ENCODE measurements at places on chromosomes 7 and 10. TPM values are rescaled to one million over a fixed set of nuclear protein-coding genes. Genes with fewer than 3 reads are reported as not detected.
A peak's percentile ranks its signal among the peaks of the same experiment; 100 is the strongest.

GRCh38 chr7:158026636-158027265, 560.9 kb downstream of the PTPRN2 start:
- H3K27me3 ChIP-seq = no peaks in the 10 kb centered on the region
- DNase-seq = no peak
- no peaks in the 10 kb centered on the region for H3K36me3 ChIP-seq

DNA sequence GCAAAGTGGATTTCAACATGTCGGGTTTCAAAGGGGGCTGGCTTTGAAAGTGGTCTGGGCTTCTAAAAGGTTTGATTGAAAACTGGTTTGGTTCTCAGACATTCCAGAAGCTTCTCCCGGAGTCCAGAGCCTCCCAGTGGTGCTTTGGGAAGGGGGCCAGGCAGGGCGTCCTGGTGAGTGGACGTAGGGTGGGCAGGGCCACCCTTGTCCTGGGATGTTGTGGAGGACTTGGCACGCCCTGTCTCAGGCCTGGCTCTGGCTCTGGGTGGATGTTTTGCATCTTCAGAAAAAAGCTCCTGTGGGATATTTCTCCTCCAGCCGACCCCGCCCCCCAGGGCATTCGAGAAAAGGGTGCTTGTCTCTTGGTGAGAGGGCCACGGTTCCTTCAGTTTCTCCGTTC, 31.2 kb downstream of the GRIFIN start:
- peaks cover 4% of the 10 kb centered on the region for H3K36me3 ChIP-seq
- no peaks in the 10 kb centered on the region for H3K27me3 ChIP-seq
- no peak for DNase-seq
- no peak overlapping the region for H3K27ac ChIP-seq

DNA sequence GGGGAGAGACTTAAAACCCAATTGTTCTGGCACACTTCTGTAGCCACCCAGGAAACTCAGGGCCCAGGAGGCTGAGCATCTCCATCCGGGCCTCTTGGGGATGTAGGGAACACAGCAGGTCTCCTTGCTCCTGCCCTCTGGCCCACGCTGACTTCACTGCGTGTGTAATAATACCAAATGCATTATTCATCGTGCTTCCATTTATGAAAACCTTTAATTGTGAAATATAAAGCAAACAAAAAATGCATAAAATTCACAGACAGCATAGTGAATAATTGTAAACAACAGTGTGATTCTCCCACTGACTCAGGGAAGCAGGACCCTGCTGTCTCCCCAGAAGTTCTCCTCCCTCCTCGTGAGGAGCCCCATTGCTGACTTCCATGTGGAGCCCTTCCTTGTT, 70.3 kb upstream of the SHH start:
- no peaks in the 10 kb centered on the region for H3K36me3 ChIP-seq
- no peaks in the 10 kb centered on the region for H3K4me1 ChIP-seq
- H3K4me3 ChIP-seq = no peak overlapping the region
- DNase-seq = no peak
- no peak overlapping the region for H3K27ac ChIP-seq
- peaks cover 3% of the 10 kb centered on the region for H3K27me3 ChIP-seq

GRCh38 chr10:7886056-7886455, 67.8 kb downstream of the TAF3 start:
- peaks cover 5% of the 10 kb centered on the region for H3K4me1 ChIP-seq
- no peak overlapping the region for H3K27ac ChIP-seq
- no peak for DNase-seq
- H3K4me3 ChIP-seq = no peak overlapping the region
- no peaks in the 10 kb centered on the region for H3K36me3 ChIP-seq
- H3K27me3 ChIP-seq = no peaks in the 10 kb centered on the region

DNA sequence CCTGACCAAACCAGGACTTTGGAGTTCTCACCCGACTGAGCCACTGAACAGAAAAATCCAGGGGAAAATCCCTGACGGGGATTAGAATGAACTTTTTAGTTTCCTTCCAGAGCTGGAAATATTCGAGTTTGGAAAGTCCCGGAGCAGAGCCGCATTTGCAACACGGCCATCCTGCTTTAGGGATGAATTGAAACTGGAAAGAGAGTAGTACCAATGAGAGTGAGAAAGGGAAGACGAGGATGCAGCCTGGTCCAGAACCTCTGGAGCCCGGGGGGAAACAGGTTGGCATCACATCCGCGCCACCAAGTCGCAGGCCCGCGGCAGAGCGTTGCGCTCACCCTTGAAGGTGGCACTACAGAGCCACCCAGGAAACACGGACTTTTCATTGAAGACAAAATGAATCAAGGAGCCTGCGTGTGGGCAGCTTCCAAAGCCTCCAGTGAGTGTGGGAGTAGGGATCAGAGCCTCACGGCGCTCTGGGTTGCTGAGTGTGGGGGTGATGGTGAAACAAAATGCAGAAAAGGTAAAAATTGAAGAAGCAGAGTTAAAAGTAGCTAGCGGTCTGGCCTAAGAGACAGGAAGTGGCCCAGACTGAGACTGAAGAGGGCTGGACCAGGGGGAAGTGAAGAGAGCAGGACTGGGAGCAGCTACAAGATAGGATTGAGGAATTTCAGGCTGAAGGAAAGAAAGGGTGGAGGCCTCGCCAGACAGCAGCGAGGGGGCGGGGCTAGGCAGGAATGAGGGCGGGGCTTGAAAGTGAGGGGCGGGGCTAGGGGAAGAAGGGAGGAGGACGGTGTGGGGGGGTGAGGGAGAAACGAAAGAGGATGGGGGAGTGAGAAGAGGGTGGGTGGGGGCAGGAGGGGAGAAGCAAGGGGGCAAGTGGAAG, 1.8 kb downstream of the SMURF1 start:
- peaks cover 2% of the 10 kb centered on the region for H3K36me3 ChIP-seq
- H3K4me1 ChIP-seq = peaks cover 35% of the 10 kb centered on the region
- DNase-seq = peak; percentile 85
- H3K27me3 ChIP-seq = peaks cover 1% of the 10 kb centered on the region
- peak overlapping the region; percentile 87 for H3K4me3 ChIP-seq
- peak overlapping the region; percentile 92 for H3K27ac ChIP-seq

GRCh38 chr10:110666673-110667072, 22.5 kb downstream of the RBM20 start:
- H3K27ac ChIP-seq = no peak overlapping the region
- H3K36me3 ChIP-seq = no peaks in the 10 kb centered on the region
- H3K4me3 ChIP-seq = no peak overlapping the region
- H3K4me1 ChIP-seq = peaks cover 5% of the 10 kb centered on the region

DNA sequence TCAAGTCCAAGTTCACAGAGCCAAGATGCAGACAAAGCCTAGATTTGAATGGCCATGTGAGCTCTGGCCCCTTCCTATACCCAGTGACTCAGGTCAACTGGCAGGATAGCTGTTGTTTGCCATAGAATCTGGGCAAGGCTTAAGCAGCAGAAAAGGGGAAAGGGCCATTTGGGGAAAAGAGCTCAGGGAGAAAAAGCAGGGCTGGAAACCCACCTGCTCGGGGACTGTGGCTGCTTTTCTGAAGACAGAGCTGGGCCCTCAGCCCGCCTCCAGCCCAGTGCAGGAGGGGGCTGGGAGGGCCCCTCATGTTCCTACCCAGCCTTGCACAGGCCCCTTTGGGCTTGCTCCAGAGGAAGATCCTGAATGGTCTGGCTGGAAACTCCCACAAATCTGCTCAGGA, 32.6 kb upstream of the HABP2 start:
- peaks cover 4% of the 10 kb centered on the region for H3K27me3 ChIP-seq
- H3K4me3 ChIP-seq = no peak overlapping the region
- no peak for DNase-seq
- H3K4me1 ChIP-seq = no peaks in the 10 kb centered on the region
- no peaks in the 10 kb centered on the region for H3K36me3 ChIP-seq

Gene DKK1
- not detected for total RNA-seq

DNA sequence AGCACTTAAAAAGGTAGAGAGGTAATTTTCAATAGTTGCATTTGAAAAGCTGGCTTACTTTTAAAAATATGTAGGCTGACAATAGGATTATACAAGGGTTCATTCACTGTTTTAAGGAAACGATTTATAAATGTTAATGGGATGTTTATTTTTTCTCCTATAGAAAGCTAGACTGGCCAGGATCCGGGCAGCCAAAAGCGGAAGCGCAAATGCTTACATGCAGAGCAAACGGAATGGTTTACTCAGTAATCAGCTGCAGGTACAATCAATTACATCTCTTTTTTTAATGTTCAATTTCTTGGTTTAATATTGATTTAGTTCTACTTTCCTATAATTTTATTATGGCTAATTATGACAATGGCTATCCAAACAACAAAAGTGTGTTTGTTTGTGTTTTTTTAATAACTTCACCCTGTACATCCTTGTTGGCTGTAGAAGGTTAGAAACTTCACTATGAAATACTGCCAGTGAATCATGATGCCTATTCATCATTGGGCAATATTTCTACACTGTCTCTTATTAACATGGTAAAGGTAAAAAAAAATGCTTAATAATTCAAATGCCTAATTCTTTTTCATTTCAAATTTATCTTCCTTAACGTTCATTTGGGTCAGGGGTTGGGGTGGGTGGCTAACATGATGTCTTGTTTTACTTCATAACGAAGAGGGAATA, 116.4 kb downstream of the TSPAN12 start:
- no peaks in the 10 kb centered on the region for H3K36me3 ChIP-seq

- H3K4me3 ChIP-seq = no peak overlapping the region
- H3K4me1 ChIP-seq = peaks cover 3% of the 10 kb centered on the region
- H3K27ac ChIP-seq = no peak overlapping the region
- H3K27me3 ChIP-seq = peaks cover 4% of the 10 kb centered on the region
Observed at GRCh38 chr7:1060315-1061072, 16.1 kb downstream of the GPR146 start.

Gene PNLIPRP3
- total RNA-seq = not detected

GRCh38 chr10:62647375-62648092, 157.0 kb upstream of the ADO start:
- H3K27me3 ChIP-seq = no peaks in the 10 kb centered on the region
- peak overlapping the region; percentile 17 for H3K4me3 ChIP-seq
- peak overlapping the region; percentile 38 for H3K27ac ChIP-seq
- H3K36me3 ChIP-seq = peaks cover 2% of the 10 kb centered on the region

- no peaks in the 10 kb centered on the region for H3K27me3 ChIP-seq
- DNase-seq = no peak
- no peak overlapping the region for H3K4me3 ChIP-seq
- H3K4me1 ChIP-seq = no peaks in the 10 kb centered on the region
Observed at GRCh38 chr10:48454302-48455054, 148.0 kb downstream of the MAPK8 start.

DNA sequence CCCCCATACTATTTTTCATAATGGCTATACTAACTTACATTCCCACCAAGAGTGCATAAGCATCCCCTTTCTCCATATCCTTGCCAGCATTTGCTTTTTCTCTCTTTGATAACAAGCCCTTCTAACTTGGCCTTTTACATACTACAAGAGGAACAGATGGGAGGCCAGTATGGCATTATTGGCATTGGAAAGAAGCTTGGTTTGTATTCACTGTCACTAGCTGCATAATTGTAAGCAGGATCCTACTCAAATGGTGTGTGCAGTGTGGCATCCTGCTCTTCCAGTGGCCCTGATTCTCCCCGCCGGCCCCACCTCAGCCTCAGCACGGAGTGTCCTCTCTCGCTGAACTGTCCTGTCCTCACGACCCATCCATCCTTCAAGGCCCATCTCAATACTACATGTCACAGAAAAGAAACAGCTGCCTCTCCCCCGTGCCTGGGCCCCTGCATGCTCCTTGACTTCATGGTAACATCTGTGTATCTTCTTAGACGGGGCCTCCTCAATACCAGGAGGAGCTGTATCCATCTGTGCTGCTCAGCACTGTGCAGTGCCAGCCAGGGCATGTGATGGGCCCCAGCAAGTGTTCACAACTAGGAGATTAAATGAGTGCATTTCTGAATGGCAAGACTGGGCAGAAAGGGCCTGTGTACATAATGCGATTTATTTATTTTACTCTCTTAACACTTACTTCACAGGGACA, 205.2 kb downstream of the COBL start:
- H3K27ac ChIP-seq = no peak overlapping the region
- H3K36me3 ChIP-seq = no peaks in the 10 kb centered on the region
- no peak overlapping the region for H3K4me3 ChIP-seq
- no peaks in the 10 kb centered on the region for H3K4me1 ChIP-seq
- H3K27me3 ChIP-seq = peaks cover 6% of the 10 kb centered on the region
- peak; percentile 45 for DNase-seq

GRCh38 chr10:1874533-1874932, 137.2 kb upstream of the ADARB2 start:
- H3K36me3 ChIP-seq = no peaks in the 10 kb centered on the region
- H3K27ac ChIP-seq = no peak overlapping the region
- no peak overlapping the region for H3K4me3 ChIP-seq
- no peaks in the 10 kb centered on the region for H3K4me1 ChIP-seq
- peak; percentile 15 for DNase-seq

GRCh38 chr7:21256310-21256877, 171.5 kb upstream of the SP4 start:
- H3K27me3 ChIP-seq = peaks cover 36% of the 10 kb centered on the region
- H3K4me1 ChIP-seq = peaks cover 8% of the 10 kb centered on the region
- no peak overlapping the region for H3K27ac ChIP-seq
- no peak overlapping the region for H3K4me3 ChIP-seq
- H3K36me3 ChIP-seq = peaks cover 3% of the 10 kb centered on the region
- DNase-seq = peak; percentile 73

DNA sequence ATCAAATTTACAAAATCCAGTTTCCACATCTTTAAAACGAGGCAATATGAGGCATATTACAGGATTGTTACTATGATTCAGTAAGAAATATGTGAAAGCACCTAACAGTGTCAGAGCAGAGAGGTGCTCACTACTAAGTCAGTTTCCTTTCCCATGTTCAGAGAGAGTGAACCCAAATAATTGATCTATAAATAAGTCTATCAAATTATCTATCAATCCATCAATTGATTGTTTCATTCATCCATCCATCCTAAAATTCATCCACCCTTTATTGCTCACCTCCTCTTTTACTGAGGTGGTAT, 340.8 kb downstream of the SUGCT start:
- no peak overlapping the region for H3K4me3 ChIP-seq
- H3K27ac ChIP-seq = no peak overlapping the region
- DNase-seq = no peak

DNA sequence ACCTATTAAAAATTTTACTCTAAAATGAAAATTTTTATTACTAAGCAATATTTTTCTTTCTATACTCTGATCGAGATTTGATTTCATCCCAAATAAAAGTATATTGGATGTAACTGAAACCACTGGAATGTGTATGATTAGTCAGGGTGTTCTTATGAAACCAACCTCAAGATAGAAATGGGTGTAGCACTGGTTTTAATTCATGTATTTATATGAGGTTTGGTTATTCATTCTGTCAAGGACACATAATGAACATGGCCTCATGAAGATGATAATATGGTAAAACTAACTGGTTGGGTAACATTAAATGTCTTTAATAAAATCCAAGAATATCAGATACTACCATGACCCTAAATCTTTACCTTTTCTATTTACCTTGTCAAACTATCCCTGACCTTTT, 197.7 kb downstream of the SEMA3A start:
- no peak overlapping the region for H3K4me3 ChIP-seq
- DNase-seq = no peak
- no peaks in the 10 kb centered on the region for H3K27me3 ChIP-seq
- no peaks in the 10 kb centered on the region for H3K4me1 ChIP-seq
- no peaks in the 10 kb centered on the region for H3K36me3 ChIP-seq

DNA sequence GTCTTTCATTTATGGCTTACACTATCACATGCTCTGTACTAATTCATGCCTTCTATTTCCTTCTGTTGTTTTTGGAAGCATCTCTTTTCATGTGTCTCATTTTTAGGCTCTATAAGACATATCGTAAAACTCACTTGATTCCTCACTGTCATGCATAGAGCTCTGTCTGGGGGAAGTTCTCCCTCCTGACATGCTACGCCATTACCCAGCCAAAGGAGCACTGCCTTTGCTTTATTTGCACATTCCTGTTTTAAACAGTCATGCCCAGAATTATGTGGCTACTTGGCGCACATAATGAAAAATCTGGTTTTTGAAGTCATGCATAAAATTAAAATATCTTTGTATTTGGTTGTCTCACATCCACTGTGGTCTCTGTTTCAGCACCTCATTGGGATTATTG, 17.6 kb upstream of the AKR1C3 start:
- peaks cover 2% of the 10 kb centered on the region for H3K27me3 ChIP-seq
- H3K4me3 ChIP-seq = no peak overlapping the region
- no peaks in the 10 kb centered on the region for H3K4me1 ChIP-seq
- no peaks in the 10 kb centered on the region for H3K36me3 ChIP-seq
- DNase-seq = no peak
- H3K27ac ChIP-seq = no peak overlapping the region

Measured in activated CD4-positive, alpha-beta T cell treated with anti-CD3 and anti-CD28 coated beads, Interleukin-2, amount 10 ng/mL, durations not matched to agents 24 days and 14 days (primary cell).